ENCODE measurements at places on chromosomes 12 and 14.
A peak's percentile ranks its signal among the peaks of the same experiment; 100 is the strongest.

GRCh38 chr14:94423453-94424056 lies 29.0 kb downstream of the SERPINA11 start:
- DNase-seq, result peak; percentile 66

DNA sequence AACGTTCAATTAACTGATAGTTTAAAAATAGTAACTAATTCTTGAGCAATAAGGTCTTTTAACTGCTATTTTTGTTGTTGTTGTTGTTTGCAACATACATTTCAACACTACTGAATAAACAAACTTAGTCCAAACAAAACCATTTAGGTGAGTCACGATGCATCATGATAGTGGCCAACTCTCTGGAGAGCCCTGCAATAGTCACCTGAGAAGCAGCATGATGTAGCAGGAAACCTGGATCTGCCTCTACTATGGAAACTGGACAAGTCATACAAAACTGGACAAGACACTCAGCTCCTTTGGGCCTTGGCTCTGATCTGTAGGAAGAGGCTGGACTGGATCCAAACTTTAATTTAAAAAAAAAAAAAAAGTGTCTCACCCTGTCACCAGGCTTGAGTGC lies 117.3 kb downstream of the MED13L start:
- DNase-seq, result no peak

- no peak for DNase-seq
Measured at GRCh38 chr12:98470469-98471082, 44.8 kb upstream of the TMPO start.

GRCh38 chr12:30827101-30828066 lies 72.6 kb upstream of the CAPRIN2 start:
- no peak for DNase-seq

- peak; percentile 65 for DNase-seq
Measured at GRCh38 chr12:64826234-64826633, 1.8 kb downstream of the TBC1D30 start.
